ENCODE measurements at places on chromosomes 4 and X.

- DNase-seq = no peak
Measured at GRCh38 chr4:68182382-68182820, 52.7 kb upstream of the TMPRSS11F start.

DNA sequence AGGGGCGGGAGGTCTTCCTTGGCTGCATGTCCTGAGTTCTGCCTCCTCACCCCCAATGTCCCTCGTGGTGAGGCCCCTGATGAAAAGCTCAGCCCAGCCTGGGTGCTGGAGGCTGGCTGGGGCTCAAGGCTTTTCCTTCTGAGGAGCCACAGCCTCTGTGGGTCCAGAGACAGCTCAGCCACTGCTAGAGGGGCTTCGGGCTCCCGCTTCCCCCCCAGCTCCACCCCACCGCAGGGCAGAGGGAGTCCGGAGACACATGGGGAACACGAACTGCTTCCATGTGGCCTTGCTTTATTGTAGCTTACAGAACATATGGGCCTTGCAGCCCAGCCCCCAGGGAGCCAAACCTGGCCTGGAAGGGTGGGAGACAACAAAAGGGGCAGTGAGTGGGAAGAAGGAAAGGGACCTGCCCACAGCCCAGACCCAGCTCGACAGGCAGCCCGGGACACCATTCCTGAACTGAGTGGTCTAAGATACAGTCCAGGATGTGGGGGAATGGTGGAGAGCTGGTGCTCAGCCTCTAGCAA, 89.9 kb upstream of the NKX1-1 start:
- DNase-seq = no peak

DNA sequence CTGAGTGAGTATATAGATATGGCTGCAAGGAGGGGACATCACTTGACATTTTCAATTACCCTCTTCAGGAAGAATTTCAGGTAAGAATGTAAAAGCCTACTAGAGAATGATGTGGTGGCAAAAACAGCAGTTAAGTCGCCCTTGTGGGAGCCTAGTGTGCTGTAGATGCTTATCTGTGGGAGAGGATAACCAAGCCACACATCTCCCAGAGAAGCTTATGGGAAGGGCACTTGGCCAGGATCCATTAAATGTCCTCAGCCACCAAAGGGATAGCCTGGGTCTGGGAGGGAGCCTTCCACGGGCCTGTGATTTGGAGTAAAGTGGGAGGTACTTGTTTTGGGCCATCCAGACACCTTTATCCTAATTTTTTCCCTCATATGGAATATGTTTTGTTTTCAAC, 41.3 kb upstream of the BCLAF3 start:
- no peak for DNase-seq

DNA sequence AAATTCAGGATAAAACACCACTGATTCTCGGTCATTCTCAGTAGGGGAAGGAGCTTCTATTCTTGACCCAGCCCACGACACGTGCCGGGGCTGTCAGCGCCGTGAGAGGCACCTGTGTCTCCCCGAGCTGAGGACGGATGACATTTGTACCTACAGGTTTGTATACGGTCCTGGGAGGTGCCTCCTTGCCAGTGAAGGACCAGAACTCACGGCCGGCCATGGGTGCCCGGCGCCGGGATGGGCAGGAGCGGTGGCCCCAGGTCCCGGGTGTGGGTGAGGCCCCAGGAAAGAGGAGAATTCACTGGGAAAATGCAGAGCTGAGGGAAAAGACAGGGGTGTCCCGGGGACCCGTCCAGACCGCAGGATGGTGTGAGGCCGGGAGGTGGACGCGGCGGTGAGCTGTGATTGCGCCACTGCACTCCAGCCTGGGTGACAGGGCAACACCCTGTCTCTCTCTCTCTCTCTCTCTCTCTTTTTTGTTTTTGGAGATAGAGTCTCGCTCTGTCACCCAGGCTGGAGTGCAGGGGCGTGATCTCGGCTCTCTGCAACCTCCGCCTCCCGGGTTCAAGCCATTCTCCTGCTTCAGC, 48.9 kb upstream of the PPP2R3B start:
- no peak for DNase-seq

Measured in heart right ventricle (tissue), 16 donors.